ENCODE measurements at places on chromosomes 13 and 19. TPM values are rescaled to one million over a fixed set of nuclear protein-coding genes. Genes with fewer than 3 reads are reported as not detected.

Gene LILRB4
- 1.3 TPM for polyA plus RNA-seq

Gene NDFIP2
- polyA plus RNA-seq: 59.0 TPM

Gene PEAK3
- 0.12 TPM for polyA plus RNA-seq

Gene CACNG6
- polyA plus RNA-seq: 0.65 TPM

Gene PMIS2
- not detected for polyA plus RNA-seq

Gene TMEM59L
- polyA plus RNA-seq: 1.8 TPM

Gene DAPK3
- polyA plus RNA-seq: 45.2 TPM

Gene TNNT1
- polyA plus RNA-seq: 4.6 TPM

Gene GPR183
- polyA plus RNA-seq: 1.9 TPM
